ENCODE measurements at places on chromosomes 13 and 19.

- DNase-seq, result no peak
Observed at GRCh38 chr13:103012646-103013045, 53.6 kb downstream of the SLC10A2 start.

- no peak for DNase-seq
Observed at GRCh38 chr19:46250076-46250735, 20.7 kb downstream of the IGFL1 start.

DNA sequence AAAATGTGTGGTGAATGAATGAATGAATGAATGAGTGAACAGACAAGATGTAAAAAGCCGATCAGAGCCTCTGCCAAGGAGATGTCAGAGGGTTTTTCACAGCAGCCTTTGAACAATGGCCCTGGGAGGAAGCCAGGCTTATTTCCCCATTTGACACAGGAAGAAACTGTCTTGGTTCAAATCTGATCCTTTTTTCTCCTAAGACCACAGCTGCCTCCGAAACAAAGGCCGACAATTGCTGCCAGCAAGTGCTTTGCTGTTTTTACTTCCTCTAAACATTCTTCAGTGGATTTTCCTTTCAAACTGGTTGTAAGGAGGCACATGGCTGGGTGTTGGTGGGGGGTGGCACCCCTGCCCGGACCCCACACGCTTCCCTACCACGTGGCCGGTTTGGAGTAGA is 44.2 kb upstream of the HOMER3 start:
- DNase-seq, result no peak

DNA sequence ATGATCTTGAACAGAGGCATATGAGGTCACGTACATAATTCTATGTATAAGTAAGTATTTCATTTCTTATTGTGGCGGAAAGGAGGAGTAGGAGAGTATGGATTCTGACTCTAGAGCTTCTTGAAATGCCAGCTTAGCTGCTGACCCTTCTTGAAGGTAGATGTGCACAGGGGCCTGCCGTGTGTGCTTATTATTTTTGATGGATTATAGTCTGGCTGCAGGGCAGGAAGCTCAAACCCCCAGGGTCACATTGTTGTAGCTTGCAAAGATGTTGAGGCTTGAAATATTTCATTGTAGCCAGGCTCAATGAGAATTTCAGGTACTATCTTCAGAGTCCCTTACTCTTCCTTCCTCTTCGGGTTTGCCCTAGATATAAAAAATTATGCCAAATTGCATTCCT is 418.8 kb downstream of the OLFM4 start:
- DNase-seq, result no peak

DNA sequence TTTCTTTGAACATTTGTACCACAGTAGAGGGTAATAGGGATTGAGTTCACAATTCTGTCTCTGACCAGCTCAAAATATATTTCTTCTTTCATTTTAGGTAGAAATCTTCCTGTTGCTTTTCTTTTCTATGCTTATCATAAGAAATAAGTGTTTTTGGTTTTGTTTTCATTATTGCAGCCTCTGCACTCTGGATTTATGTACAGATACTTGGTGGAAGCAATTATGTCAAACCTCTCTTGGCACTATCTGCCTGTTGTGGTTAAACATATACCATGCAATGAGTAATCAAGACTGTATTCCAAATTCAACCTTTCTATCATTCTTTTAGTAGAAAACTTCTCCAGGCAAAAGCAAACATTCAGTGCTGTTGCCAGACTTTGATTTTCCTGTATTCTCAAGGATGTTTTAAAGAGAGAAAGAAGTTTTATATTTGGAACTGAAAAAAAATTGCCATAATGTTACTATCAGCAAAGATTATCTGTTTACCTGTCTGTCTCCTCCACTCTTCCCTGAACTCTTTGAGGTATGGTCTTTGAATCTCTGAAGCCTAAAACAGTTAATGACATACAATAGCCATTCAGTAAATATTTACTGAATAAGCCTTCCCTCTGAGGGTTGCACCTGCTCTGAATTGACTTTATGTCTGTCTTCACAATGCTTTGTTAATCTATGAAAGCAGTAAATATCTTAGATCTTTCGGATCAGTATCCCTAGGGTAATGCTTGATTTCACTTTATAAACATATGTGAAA is 612.5 kb upstream of the PRR20A start:
- DNase-seq, result no peak

- no peak for DNase-seq
Observed at GRCh38 chr13:106443607-106444322, 91.7 kb downstream of the EFNB2 start.

- no peak for DNase-seq
Observed at GRCh38 chr13:90938848-90939247, 408.6 kb upstream of the MIR17HG start.

DNA sequence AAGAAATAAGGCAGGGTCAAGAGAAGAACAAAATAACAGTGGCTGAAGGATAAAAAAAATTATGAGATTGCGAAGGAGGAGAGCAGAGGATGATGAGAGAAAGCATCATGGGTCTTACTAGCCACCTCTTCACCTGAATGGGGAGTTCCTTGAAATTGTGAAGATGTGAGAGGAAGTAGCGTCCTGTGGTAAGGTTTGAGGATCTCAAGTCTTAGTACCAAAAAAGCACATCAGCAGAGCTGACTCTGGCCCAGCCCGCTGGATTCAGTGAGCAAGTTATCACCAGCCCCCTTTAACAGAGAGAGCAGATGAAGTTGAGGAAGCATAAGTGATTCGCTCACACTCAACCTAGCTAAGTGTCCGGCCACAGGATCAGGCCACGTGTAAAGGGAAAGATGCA is 61.8 kb downstream of the RXFP2 start:
- DNase-seq, result no peak

- DNase-seq, result no peak
Observed at GRCh38 chr13:29846475-29847256, 3.8 kb downstream of the UBL3 start.

DNA sequence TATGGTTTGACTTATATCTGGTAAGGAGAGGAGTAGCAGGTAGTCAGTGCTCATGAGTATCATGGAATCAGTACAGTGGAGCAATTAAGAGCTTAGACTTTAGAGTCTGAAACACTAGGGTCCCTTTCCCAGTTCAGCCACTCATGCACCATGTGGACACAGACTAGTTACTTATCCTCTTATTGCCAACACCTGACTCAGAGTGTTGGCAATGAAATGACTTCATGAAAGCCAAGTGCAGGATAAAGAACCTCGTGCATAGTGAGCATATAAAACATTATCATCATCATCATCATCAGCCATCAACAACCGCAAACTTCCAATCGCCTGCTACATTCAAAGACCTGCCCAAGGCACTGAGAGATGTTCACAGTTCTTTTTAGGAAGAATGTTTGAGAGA is 164.2 kb downstream of the FOXO1 start:
- DNase-seq, result no peak

- no peak for DNase-seq
Observed at GRCh38 chr19:17103177-17103576, 27.6 kb downstream of the MYO9B start.

GRCh38 chr19:30226464-30227011 is 145.6 kb upstream of the ZNF536 start:
- no peak for DNase-seq

DNA sequence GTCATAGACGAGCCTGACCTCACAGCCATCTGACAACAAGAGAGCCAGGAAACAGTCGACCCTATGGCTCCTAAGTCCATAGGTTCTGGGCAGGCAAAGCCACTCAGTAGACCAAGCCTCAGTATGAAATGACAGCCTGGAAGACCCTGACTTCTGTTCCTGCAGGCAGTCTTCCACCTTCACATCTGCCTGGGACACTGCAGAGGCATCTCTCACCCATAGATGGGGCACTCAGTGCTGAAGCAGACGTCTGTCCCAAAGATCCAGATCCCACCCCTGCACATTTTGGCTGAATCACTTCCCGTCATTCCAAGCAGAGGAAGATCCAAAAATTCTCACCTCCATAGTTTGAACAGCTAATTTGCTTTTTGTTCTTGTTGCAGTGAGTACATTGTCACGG is 139.3 kb upstream of the ZNF507 start:
- DNase-seq, result no peak

DNA sequence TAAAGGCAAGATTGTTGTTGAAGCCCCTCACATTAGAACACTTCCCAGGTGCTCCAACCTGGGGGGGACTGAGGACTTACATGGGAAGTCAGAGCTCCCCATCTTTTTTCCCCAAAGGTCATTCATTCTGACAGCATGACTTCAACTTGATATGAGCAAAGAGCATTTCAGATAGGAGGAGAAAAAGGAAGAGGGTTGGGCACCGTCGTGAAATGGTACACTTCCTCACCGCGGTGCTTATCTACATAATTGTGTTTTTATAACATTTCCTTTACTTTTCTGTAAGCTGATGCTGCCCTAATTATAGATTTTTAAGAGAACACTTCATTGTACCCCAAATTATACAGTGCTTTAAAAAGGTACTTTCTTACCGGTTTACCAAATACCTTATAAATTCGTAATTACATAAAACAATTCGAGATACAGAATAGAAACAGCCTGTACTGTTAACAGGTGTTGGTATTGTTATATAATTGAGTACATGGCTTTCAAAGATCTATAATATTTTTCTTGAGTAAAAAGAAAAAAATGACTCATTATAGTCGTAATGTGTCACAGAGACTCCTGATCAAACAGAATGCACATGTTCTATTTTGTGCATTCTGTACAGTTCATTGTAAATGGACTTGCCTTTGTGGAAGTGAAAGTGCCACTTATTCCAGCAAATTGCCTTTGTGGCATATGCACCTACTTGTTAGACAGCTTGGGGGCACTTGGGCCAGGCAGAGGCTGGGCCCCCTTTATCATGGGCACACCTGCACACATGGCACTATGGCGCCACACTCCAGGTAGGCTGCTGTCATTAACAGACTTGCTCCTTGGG is 81.8 kb downstream of the GGACT start:
- DNase-seq, result no peak

DNA sequence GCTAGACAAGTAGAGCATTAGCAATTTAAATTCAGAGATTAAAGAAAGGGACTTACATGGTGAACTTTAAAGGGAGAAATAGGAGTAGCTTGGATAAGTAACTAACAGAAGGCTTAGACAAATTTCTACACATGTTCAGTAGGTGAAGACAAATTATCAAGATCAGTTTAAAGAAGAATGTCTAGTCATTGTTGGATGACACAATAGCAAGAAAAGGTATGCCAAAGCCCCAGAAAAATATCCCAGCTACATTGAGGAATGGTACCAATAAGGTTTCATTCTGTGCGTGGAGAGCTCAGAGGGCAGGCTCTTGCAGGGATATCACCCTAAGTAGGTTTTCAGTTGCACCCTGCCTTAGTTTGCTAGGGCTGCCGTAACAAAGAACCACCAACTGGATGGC is 3.5 kb upstream of the STK24 start:
- DNase-seq, result no peak

DNA sequence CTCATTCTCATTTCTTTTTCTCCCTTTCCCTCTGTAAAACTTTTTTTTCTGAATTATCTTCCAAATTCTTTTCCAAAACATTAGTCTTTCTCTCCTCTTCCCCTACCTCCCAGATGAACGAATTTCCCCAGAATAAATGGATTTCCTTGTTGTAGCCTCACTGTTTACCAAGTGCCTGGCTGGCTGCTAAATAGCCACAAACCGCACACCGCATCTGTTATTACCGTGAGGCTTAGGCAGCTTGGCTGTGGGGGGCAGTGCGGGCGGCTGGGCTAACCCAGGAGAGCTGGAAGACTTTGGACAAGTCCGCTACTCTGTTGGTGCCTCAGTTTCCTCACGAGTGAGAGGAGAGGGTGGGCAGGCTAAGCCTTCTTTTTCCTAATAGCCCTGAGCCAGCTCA is 10.7 kb downstream of the IL17D start:
- DNase-seq, result no peak

DNA sequence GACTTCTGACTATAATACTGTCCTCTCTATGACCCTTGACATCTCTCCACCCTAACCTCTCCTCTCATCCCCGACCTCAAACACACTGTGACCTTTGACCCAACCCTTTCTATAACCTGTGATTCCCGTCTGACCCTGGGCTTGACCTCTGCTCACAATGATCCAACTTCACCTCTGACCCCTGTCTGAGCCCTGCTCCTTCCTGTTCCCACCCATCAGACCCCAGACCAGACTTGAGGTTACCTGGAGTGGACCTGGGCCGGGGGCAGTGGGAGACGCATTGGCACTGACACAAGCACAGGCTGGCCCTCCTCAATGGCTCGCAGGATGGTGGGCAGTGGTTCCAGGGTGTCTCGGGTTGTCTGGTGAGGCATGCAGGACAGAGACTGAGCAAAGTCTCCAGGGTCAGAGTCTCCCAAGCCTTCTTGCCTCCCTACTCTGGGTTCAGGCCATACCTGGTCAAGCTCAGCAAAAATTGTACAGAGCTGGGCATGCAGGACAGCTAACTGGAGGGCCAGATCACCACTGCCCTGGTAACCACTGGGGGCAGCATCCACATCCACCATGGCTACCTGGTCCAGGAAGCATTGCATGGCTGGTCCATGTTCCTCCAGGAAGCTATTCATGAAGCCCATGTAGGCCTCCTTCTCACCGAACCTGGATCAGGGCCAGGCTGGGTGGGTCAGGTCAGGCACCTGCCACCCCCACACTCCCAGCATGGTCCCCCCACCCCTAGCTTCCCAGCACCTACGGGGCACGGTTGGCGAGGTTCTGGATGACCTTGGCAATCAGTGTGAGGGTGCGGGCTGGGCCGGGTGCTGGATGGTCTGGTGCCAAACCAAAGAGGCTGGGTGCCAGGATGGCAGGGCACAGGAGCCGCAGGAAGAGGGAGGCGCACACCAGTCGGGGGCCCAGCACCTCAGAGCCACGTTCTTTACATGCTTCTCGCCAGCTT is 4.4 kb upstream of the WIZ start:
- no peak for DNase-seq

DNA sequence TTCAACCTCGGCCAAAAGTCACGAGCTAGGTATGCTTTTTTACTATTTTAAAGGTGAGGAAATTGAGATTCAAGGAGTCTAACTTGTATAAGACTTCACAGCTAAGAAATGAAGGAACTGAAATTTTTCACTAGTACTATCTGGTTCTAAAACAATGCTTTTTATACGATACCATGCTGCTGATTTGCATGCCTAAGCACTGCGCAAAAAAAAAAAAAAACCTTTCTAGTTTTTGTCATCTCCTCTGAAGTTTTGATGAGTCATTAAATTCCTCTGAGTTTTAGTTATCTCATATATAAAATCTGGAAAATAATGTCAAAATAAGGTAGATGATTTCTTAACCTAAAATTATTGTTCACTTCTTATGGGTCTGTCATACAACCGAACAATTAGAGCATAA is 28.0 kb upstream of the UFM1 start:
- no peak for DNase-seq
